Trophoblast cell (in vitro differentiated cells and primary cell): ENCODE measurements at places on chromosomes 12 and 14.
A peak's percentile ranks its signal among the peaks of the same experiment; 100 is the strongest.

DNA sequence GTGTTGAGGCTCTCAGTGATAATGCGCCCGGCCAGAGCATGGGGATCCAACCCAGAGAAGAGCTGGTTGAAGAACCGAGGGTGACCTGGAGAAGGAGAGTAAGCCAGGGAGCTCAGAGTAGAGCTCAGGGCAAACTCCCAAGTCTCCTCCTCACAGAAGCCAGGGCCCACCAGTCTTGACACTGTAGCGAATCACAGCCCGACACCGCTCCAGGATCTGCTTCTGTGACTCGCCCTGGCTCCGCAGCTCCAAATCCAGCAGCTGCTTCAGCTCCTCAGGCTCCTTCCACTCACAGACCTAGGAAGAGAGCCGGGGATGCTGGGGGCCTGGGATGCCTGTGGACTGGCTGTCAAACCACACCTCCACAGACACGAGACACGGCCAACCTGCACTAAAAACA, 8.2 kb upstream of the ZNF740 start:
- H3K36me3 ChIP-seq = peaks cover 3% of the 10 kb centered on the region
- H3K4me1 ChIP-seq = peaks cover 13% of the 10 kb centered on the region
- no peak overlapping the region for H3K4me3 ChIP-seq
- DNase-seq = no peak

DNA sequence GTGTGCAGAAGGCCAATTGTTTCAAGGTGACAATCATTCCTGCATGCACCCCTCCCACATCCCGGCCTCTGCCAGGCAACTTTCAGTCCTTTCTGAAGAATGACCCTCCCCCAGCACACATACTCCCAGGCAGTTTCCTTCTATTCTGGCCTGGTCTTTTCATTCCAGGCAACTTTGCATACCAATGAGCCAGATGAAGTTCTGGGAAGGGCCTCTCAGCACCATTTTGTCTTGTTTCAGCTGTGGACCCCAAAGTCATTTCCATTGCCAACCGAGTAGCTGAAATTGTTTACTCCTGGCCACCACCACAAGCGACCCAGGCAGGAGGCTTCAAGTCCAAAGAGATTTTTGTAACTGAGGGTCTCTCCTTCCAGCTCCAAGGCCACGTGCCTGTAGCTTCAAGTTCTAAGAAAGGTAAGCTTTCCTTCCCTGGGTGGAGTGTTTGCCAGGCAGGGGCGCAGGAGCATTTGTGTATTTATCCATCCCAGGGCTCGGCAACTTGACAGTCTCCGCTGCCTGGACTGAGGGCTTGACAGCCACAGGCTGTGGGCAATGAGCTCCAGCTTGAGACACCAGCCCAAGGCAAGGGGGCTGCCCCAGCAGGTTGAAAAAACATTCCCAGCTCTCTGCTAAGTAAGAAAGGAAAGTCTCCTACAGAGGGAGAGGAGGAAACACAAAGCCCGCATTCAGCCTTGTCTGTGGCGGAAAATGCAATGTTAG, 16.4 kb downstream of the BCL2L14 start:
- no peak overlapping the region for H3K4me3 ChIP-seq
- no peak for DNase-seq
- H3K4me1 ChIP-seq = peaks cover 7% of the 10 kb centered on the region
- no peak overlapping the region for H3K27ac ChIP-seq
- H3K36me3 ChIP-seq = no peaks in the 10 kb centered on the region

DNA sequence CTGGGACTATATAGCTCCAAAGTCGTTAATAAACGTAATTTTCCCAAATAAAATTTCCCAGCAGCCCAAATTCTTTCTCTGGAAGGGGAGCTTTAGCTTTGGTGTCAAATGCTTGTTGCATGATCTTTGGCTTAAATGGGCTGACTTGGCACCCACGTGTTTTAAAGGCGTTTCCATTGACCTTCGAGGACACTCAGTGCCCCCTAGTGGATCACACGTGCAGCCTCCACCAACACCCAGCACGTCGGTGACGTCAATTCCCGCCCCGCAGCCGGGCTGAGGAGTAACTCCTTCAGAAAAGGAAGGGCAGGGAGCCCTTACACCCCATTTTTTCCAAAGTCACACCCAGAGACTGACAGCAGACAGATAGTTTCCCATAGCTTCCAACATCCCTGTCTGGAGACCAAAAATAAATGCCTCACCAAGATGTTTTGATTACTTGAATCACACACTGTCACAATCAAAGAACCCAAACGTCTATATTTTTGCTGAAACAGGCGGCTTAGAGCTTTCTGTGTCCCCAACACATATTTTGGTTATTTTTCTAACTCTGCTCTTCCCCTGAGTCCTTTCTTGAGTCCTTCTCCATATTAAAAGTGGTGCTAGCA, 707.9 kb downstream of the AACS start:
- no peaks in the 10 kb centered on the region for H3K36me3 ChIP-seq
- DNase-seq = peak; percentile 10
- H3K27ac ChIP-seq = no peak overlapping the region
- H3K27me3 ChIP-seq = no peaks in the 10 kb centered on the region
- H3K4me3 ChIP-seq = no peak overlapping the region

DNA sequence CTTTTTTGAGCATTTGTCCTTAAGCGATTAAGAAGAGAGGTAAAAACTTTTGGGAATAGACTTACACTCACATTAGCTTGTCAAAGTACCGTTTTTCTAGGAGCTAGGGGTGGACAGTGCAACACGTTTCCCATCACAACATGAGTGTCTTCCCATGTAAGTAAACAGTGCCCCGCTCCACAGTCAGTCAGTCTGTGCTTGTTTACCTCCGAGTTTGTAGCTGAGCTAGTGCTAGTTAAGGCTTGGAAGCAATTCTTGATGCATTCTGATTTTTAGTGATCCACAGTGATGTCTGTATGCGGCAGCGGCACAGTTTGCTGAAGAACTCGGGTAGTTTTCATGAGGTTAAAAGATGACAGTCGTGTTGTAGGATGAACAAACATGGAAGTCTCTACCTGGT, 941 bp downstream of the ZDHHC17 start:
- H3K27me3 ChIP-seq = no peaks in the 10 kb centered on the region
- peak overlapping the region; percentile 89 for H3K4me3 ChIP-seq
- H3K36me3 ChIP-seq = no peaks in the 10 kb centered on the region

GRCh38 chr14:88305528-88306322, 17.3 kb downstream of the KCNK10 start:
- H3K27ac ChIP-seq = no peak overlapping the region
- no peaks in the 10 kb centered on the region for H3K36me3 ChIP-seq
- no peak overlapping the region for H3K4me3 ChIP-seq
- H3K4me1 ChIP-seq = no peaks in the 10 kb centered on the region

GRCh38 chr12:39621670-39622069, 2.1 kb upstream of the ABCD2 start:
- H3K27ac ChIP-seq = no peak overlapping the region
- no peaks in the 10 kb centered on the region for H3K36me3 ChIP-seq
- H3K4me3 ChIP-seq = no peak overlapping the region
- H3K27me3 ChIP-seq = no peaks in the 10 kb centered on the region
- no peaks in the 10 kb centered on the region for H3K4me1 ChIP-seq

- H3K4me1 ChIP-seq = no peaks in the 10 kb centered on the region
These were observed 425.8 kb upstream of the ATXN7L3B start for GRCh38 chr12:74111688-74112360.
